ENCODE measurements at places on chromosomes 4 and X.
A peak's percentile ranks its signal among the peaks of the same experiment; 100 is the strongest.

- no peak for DNase-seq
Measured at GRCh38 chr4:103923551-103923950, 203.8 kb upstream of the TACR3 start.

DNA sequence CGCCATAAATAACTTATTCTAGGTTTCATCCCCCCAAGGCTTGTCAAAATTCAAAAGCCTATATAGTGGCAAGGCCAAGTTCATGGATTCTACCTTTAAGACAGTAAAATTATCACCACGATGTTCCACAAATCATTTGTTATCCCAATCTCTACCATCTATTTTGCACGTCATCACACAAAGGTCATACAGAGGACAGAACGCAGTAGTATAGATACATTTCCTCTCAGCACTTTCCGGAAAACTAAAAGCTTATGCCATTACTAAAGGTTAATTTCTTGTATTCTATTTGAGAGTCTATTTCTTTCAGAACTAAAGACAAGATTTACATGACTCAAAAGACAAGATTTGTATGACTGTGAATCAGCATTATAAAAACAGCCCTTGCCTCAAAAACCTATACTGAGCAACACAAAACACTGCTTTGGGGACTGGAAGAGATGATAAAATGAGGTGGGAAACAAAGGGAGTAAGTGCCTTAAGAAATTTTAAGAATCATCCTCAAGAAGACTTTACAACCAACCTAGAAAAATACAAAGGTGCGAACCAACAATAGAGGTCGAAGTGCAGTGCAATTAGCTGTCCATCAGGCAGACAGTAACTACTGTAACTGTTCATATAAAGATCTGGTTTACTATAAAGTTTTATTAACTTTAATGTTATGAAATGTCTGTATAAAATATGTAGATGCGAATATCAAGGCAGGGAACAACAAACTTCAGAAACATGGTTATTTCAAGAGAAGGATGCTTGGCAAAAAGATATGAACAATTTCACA, 7.6 kb downstream of the UBE2D3 start:
- no peak for DNase-seq

GRCh38 chrX:56788717-56789122, 59.7 kb downstream of the NBDY start:
- peak; percentile 57 for DNase-seq

GRCh38 chrX:150966235-150966634, 16.9 kb upstream of the HMGB3 start:
- no peak for DNase-seq

DNA sequence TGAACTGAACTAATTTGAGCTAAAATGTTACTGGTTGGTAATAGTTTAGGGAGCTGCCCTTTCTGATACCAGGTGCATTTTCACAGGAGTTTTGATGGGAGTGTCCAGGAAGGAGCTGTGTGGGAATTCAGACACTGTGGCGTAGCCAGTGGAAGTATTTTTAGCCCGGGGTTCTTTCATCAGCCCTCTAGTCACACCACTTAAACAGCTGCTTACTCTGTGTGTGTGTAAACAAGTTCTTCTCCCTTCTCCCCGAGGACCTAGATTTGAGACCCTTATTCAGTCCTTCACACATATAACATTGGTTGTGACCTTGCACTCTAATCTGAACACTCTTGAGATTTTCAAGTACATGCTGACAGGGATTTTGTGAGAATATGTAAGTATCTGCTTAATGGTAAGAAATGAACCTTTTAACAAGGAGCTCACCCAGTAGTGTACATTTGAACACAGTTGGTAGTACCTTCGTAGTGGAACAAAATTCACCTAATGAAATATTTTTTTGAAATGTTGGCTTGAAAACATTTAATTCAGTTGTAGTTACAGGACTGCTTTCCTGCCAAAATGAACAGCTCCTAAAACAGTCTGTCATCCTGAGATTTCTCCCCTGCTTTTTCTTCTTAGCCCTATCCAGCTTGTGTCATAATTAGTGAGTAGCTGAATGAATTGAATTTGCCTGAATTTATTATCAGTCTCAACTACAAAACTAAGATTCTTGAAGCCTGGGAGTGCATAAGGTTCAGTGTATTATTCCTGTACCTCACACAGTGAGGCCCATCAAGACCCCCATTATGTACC, 61.8 kb downstream of the BMPR1B start:
- DNase-seq: no peak

DNA sequence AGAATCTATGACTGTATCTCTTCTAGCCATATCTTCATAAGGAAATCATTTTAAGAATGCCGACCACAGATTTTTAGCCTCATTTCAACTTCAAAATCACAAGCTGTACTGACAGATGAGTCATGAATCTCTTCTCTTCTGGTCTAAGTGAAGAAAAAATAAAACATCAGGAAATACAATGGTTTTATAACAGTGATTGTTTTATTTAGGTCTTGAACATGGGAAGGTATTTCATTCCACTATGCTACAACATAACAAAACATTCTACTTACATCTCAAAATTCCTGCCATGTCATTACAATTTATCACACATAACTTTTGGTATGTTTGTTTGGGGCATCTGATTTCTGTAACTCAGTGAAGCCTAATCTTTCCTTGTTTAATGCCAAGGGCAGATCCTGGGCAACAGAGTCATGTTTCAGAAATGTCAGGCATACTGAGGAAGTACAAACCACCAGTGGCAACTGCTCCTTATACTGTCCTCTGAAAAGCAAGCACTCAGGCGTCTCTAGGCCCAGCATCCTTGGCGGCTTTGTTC, 325.0 kb downstream of the PDHA2 start:
- DNase-seq: no peak

GRCh38 chr4:100913685-100914084, 395.9 kb upstream of the EMCN start:
- no peak for DNase-seq

- DNase-seq: no peak
Measured at GRCh38 chr4:25346913-25347312, 30.1 kb upstream of the ANAPC4 start.

GRCh38 chrX:106933538-106933961, 13.3 kb downstream of the CLDN2 start:
- DNase-seq: no peak

- DNase-seq: no peak
Measured at GRCh38 chr4:109921384-109921808, 8.7 kb downstream of the EGF start.

DNA sequence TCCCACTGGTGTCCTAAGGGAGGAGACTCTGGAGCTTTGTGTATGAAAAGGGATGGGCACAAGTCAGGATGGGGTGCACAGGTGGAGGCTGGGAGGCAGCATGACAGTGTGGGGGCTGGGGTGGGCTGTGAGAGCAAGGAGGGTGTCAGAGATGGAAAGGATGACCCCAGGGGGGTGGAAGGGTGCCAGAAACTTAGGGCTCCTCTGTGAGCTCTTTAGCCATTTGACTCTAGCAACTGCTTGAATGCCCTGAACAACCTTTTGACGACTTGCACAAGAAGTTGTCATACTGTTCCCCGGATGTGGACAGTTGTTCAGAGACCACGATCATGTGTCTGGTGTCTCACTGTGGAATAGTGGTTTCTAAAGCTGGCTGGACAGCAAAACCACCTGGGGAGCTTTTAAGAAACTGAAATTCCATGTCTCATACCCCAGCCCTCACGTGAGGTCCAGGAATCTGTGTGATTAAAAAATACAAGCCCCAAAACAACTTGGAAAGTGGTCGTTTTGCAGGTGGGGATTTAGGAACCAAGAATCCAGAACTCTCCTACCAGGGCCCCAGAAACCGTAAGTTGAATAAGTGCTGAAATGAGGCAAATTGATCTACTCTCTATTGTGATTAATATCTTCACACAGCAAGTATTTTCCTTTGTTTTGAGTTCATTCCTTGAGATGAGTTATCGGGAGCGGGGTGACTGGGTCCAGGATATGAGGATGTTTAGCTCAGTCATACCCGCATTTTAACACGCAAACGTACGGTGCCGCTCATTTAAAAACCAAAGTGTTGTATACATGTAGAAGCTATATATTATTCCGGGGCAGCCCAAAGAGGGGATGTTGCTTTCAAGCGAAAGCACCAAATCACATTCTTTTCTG, 3.4 kb downstream of the RHOH start:
- DNase-seq: peak; percentile 41

DNA sequence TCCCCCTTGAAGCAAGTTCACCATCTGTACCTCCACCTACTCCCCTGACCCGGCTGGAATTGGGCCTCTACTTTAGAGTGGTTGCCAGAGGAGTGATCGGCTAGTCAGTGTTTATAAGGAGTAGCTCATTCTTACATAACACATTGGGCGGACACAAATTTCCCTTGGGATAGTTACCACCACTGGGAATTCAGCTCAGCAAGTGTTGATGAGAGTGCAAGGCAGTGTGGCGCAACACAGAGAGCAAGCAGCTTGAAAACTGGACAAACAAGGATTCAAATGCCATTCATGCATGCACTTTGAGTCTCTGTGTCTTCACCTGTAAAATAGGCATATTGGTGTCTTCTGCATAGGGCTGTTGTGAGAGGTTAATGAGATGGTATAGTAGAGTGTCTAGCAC, 92.7 kb downstream of the STK32B start:
- DNase-seq: no peak

- DNase-seq: no peak
Measured at GRCh38 chrX:48753708-48754228, 7.8 kb upstream of the GLOD5 start.

- no peak for DNase-seq
Measured at GRCh38 chrX:16923157-16923556, 23.3 kb upstream of the REPS2 start.

GRCh38 chr4:41256740-41257256, at the start of gene UCHL1:
Gene UCHL1, plus strand, starts transcription at chr4:41256928. Its CDS starts 49 bp downstream, at chr4:41256977.
- DNase-seq: peak; percentile 1

DNA sequence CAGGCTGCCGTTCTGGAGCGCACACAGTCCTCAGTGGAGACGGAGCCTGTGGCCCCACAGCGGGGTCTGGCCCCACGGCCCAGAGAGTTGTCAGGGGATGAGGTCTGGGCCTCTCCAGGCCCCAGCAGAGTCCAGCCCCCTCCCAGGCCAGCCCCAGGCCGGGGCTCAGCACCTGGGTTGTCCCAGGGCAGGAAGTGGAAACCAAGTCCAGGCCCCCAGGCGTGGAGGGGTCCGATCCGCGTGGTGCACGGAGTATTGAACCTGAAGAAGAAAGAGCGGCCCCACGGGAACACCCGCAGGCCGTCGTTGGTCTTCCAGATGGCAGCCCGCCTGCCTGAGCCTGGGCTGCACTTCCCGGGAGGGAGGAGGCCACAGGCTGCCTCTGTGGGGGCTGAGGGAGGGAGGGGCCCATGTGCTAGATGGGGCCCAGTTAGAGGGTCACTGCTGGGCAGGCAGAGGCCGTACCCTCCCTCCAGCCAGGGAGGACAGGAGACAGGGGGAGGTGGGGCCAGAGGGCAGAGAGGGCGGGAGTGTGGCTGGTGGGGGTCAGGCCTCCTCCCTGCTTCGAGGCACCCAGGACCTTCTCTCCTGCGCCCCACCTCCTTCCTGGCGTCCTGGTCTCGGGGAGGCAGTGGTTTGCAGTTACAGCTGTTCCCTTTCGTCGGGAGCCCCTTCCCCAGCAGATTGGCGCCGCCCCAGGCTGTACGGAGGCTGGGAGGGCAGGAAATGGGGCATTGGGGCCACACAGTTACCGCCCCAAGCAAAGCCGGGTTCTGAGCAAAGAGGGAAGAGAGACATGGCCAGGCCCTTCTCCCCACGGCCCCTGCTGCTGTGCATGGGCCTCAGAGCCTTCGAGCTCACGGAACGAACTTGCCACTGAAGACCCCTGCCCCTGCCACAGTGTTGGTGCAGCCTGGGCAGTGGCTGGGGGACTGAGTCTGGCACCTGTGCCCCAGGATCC, 8.1 kb downstream of the HGFAC start:
- no peak for DNase-seq

GRCh38 chrX:150212672-150213480, 150.2 kb upstream of the MAMLD1 start:
- no peak for DNase-seq

DNA sequence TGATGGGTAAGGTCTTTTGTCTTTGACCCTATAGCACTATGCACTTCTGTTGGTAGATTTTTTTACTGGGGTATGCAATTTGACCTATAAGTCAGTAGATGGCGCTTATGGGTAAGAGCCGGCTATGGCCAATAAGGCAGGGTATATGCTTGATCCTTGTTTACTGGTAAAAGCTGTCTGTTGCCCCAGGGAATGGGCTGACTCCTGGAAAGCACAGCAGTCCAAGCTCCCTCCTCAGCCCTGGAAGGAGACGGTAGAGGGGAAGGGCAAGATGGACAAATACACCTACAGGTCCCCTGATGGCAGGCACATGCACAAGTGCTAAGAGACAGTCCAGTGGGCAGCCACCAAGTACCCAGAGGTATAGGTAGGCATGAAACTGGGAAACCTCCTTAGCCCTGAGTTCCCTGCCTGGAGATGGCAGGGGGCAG, 63.7 kb downstream of the ADAMTS3 start:
- no peak for DNase-seq

- DNase-seq: no peak
Measured at GRCh38 chr4:180106997-180107396, 2136.2 kb upstream of the TENM3 start.

DNA sequence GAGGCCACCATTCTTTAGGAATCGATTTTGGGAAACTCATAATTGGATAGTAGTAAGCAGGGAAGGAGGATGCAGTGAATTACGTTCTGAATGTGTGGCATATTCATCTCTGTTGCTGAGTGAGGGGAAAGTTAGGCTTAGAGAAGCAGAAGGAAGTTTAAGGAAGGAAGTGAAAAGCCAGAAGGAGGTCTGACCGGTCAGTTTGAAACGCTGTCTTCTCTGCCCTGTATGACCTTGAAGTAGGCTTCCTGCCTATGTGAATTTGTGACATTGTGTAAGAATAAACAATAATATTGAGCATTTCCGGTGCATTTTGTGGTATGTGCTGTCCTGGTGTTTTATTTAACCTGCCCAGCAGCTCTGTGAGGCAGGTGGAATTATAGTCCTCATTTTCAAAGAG, 67.3 kb downstream of the PDLIM5 start:
- no peak for DNase-seq

DNA sequence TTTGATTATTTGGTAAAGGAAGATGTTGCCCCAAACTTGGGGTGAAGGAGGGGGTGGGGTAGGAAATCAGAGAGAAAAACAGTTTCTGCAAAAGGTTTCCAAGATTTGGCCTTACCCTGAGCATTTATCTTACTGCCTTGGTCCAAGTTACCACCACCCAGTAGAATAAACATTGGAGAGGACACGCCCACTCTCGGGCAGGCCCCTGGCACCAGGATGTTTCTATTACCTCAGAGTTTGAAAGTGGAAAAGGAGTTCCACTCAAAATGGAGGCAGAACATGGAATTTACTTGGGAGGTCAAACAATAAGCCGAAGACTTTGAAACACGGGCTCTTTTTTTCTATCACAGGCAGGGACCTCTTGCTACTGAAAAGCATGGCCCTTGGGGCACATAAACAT, 113.7 kb downstream of the CHRNA9 start:
- no peak for DNase-seq

Measured in activated T-helper 9 cell treated with anti-CD3 and anti-CD28 coated beads, Interleukin-2, amount 50 U/mL, for 16 hours (primary cell).